ENCODE measurements at places on chromosomes 16 and 17.

DNA sequence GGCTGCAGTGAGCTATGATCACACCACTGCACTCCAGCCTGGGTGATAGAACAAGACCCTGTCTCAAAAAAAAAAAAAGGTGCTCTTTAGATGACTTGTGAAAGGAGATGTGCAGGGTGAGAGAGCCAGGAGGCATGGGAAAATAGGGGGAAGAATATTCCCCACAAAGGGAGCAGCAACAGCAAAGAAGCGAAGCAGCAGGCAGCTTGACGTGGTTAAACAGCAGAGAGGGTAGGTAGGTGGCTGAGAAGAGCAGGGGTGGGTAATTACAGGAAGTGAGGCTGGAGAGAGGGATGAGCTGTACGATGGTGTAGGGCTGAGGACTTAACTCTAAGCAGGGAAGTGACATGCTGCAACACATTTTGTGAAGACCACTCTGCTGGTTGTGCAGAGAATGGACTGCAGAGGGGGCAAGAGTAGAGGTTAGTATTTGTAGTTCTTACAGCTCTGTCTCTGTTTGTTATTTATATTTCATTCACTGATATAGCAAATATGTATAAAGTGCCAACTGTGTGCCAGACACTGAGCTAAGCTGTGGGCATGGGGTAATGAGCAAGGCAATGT, 1.6 kb downstream of the HEATR3 start:
- peaks cover 36% of the 10 kb centered on the region for H3K4me1 ChIP-seq
- no peak for DNase-seq

DNA sequence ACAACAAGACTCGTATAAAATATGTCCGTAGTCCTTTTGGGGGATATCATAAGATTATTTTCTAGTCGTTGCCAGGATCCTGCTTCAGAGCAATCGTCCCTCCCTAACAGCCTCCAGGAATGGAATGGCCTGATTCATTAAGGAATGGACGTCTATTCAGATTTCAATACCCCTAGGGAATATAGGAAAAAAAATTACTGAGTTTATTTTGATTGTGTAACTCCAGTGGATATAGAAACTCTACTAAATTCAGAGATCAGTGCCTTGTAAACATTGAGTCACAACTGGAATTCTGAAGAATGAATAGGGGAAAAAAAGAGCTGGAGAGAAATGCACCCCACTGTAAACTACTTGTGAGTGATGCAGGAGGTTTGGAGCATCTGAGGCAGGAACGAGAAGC, 1171.5 kb upstream of the GOT2 start:
- no peak overlapping the region for H3K27ac ChIP-seq
- H3K4me3 ChIP-seq: no peak overlapping the region
- no peaks in the 10 kb centered on the region for H3K4me1 ChIP-seq
- no peaks in the 10 kb centered on the region for H3K27me3 ChIP-seq
- H3K36me3 ChIP-seq: no peaks in the 10 kb centered on the region
- DNase-seq: no peak

GRCh38 chr17:16943541-16944333, 28.2 kb downstream of the TNFRSF13B start:
- no peak overlapping the region for H3K27ac ChIP-seq
- DNase-seq: no peak
- H3K4me1 ChIP-seq: no peaks in the 10 kb centered on the region
- H3K36me3 ChIP-seq: no peaks in the 10 kb centered on the region
- H3K4me3 ChIP-seq: no peak overlapping the region

GRCh38 chr16:47511882-47512281, 50.8 kb downstream of the PHKB start:
- no peaks in the 10 kb centered on the region for H3K4me1 ChIP-seq
- no peak overlapping the region for H3K4me3 ChIP-seq
- no peaks in the 10 kb centered on the region for H3K27me3 ChIP-seq
- DNase-seq: no peak

DNA sequence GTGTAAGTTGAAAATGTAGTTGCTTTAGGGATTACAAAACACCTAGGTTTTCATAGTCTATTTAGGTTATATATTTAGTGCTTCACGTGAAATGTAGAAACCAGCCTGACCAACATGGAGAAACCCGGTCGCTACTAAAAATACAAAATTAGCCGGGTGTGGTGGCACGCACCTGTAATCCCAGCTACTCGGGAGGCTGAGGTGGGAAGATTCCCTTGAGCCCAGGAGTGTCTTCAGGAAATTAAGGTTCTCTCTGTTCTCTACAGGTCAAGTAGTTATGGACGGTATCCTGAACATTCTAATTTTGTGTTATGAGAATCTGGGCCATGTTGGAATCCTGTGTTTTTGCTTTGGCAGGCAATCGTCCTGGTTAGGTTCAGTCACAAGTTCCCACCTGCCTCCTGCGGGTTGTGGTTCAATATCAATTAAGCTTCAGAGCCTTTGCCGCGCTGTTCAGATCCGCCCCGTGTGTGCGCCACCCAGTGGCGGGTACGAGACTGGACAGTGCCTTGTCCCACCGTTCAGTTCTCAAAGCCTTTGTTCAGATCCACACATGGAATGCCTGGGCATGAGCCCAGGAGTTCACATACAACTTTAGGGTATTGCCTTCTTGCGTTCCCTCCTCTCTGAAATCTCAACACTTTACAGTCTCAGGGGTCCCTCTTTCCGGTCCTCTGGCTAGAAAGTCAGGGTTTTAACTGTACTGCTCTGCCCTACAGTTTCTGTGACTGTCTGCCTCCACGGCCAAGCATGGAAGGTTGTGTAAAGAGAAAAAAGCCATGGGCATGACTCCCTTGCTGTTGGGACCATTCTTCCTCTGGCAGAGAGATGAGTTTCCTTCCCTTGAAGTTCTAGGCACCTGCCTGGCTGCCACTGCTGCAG, 41.7 kb downstream of the HEATR6 start:
- no peak overlapping the region for H3K27ac ChIP-seq
- H3K4me3 ChIP-seq: no peak overlapping the region
- H3K36me3 ChIP-seq: no peaks in the 10 kb centered on the region
- H3K27me3 ChIP-seq: peaks cover 23% of the 10 kb centered on the region

- H3K4me1 ChIP-seq: peaks cover 36% of the 10 kb centered on the region
- no peak for DNase-seq
- H3K36me3 ChIP-seq: peaks cover 79% of the 10 kb centered on the region
- H3K27ac ChIP-seq: no peak overlapping the region
- H3K4me3 ChIP-seq: no peak overlapping the region
Measured at GRCh38 chr17:78828470-78829185, 12.0 kb downstream of the USP36 start.

DNA sequence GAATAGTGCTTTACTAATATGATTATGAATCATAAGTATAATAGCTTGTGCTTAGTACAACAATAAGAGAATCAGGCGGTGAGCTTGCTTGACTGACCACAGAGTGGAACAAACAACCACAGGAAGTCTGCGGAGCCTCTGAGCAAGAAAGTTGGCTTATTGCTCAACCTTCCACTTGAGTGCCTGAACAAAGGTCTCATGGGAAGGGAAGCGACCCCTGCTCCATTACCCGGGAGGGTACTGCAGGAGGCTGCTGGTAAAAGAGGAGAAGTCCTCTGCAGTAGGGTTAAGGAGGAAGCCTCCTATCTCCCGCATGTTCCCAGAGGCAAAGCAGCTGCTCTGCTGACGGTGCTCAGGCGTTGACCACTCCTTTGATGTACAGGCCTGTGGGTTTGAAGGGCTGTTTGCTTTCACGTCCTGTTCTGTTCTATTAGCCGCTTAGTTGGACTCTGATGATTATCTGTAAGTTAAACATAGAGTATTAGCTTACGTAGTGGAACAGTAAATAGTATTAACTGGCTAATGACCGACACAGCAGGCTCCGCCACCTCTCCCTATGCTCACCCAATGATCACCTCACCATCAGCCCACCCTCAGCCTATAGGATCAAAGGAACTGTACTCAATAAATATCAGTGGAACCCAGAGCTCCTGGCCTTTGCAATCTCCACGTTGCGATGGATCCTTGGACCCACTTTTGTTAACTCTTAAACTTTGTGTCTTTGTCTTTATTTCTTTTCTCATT, 17.5 kb downstream of the ALOX15B start:
- DNase-seq: no peak
- H3K36me3 ChIP-seq: no peaks in the 10 kb centered on the region
- H3K27ac ChIP-seq: no peak overlapping the region
- peaks cover 6% of the 10 kb centered on the region for H3K4me1 ChIP-seq

DNA sequence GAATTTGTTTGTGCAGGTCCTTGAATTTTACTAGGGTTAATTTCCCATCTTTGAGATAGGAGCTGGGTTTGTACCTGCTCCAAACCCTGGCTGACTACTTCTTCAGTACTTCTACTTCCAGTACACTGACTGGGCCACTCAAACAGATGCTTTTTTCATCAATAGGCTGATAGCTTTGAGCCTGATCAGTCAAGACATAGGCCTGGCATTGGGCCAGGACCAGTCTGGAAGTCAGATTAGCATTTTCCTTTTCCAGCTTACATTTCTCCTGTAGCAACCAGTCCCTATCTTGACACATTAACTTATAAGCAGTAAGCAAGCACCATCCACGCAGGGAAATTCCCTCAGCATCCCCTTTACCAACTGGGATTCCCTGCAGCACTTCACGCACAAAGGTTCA, 7.5 kb upstream of the TMEM101 start:
- H3K27ac ChIP-seq: no peak overlapping the region

GRCh38 chr17:68238164-68238870, 9.5 kb upstream of the AMZ2 start:
- peak overlapping the region; percentile 74 for H3K4me3 ChIP-seq
- peak overlapping the region; percentile 97 for H3K27ac ChIP-seq
- H3K4me1 ChIP-seq: peaks cover 47% of the 10 kb centered on the region
- H3K27me3 ChIP-seq: no peaks in the 10 kb centered on the region

GRCh38 chr16:50606431-50607050, 58.3 kb downstream of the NKD1 start:
- no peak overlapping the region for H3K4me3 ChIP-seq
- no peaks in the 10 kb centered on the region for H3K27me3 ChIP-seq
- no peak for DNase-seq
- no peak overlapping the region for H3K27ac ChIP-seq
- H3K36me3 ChIP-seq: peaks cover 3% of the 10 kb centered on the region

GRCh38 chr17:38510421-38511149, 82.3 kb downstream of the ARHGAP23 start:
- peaks cover 16% of the 10 kb centered on the region for H3K4me1 ChIP-seq
- DNase-seq: no peak
- H3K27ac ChIP-seq: no peak overlapping the region
- no peak overlapping the region for H3K4me3 ChIP-seq

- H3K27me3 ChIP-seq: no peaks in the 10 kb centered on the region
- H3K4me1 ChIP-seq: no peaks in the 10 kb centered on the region
- DNase-seq: no peak
- H3K4me3 ChIP-seq: no peak overlapping the region
- no peak overlapping the region for H3K27ac ChIP-seq
Measured at GRCh38 chr17:69763503-69763902, 311.5 kb upstream of the KCNJ16 start.

DNA sequence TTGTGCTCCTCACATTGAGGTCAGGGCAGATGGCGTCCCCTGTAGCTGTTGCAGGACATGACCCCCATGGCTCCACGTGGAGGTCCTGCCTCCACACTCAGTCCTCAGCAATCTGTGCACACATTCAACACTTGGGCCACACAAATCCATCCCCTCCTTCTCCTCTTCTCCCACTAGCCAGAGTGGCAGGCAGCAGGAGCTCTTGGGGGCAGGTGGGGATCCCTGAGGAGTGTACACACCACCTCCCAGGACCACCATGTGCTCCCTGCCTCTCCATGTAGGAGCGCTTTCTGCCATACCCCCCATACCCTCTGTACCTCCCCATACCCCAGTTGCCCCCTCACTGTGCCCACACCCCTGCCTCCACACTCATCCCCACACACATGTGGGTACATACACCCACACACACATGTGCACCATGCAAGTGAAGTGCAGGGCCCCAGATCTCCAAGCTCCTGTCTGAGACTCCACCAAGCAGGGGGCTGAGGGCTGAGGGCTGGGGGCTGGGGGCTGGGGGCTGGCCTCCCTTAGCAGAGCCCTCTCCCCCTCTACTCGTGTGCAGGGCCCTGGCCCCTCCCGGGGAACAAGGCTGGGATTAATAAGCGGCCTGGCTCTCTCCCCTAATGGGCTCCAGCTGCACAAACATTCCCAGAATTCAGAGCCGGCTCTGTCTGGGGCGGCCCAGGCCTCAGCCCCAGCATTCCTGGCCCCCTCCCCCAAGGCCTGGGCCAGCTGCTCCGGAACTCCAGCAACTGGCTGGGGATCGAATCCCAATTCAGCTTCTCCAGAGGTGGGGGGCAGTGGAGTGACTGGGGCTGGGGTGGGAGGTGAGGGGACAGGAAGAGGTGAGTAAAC, 48.2 kb upstream of the MEIOC start:
- no peaks in the 10 kb centered on the region for H3K4me1 ChIP-seq
- H3K27ac ChIP-seq: no peak overlapping the region
- H3K36me3 ChIP-seq: peaks cover 1% of the 10 kb centered on the region
- H3K27me3 ChIP-seq: peaks cover 40% of the 10 kb centered on the region
- DNase-seq: no peak

DNA sequence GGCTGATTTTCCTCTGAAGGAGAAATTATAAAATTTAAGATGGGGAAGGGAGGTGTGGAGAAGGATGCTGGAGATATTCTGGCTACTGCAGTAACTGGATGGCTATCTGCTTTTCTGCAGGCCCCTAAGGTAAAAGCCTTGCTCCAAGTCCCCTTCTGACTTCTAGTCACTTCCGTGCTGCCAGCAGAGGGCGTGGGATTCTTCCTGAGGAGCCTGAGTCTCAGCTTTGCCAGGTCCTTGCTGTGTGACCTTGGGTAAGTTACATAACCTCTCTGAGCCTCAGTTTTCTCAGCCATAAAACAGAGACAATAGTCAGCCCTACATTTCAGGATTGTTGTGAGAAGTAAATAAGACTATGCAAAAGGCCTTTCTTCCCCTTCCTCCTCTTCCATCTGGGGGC, 24.3 kb upstream of the TMEM220 start:
- no peak overlapping the region for H3K4me3 ChIP-seq
- no peak for DNase-seq
- H3K27ac ChIP-seq: no peak overlapping the region
- H3K27me3 ChIP-seq: peaks cover 15% of the 10 kb centered on the region

DNA sequence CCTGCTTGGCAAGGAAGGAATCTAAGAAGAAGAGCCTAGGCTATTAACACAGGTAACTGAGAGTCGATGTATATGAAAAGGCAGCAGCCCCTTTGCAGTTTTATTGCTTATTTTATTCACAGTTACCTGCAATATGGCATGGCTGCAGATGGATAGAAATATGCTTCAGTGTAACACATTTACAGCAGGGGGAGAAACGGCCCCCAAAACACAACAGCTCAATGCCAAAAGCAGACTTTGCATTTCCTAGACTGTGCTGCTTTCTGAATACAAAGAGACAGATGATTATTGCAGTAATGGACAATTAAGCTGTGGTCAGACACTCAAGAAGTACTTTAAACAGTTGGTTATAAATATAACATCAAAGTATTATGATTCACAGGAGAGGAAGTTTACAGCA, 108.0 kb upstream of the CDH13 start:
- H3K4me1 ChIP-seq: no peaks in the 10 kb centered on the region
- DNase-seq: no peak
- H3K4me3 ChIP-seq: no peak overlapping the region
- no peaks in the 10 kb centered on the region for H3K36me3 ChIP-seq

- H3K27me3 ChIP-seq: no peaks in the 10 kb centered on the region
- no peak overlapping the region for H3K4me3 ChIP-seq
- H3K27ac ChIP-seq: no peak overlapping the region
- no peaks in the 10 kb centered on the region for H3K36me3 ChIP-seq
- no peak for DNase-seq
Measured at GRCh38 chr16:11161974-11162373, 94.0 kb downstream of the SOCS1 start.

GRCh38 chr17:17401271-17401781, 75.5 kb upstream of the MED9 start:
- peaks cover 2% of the 10 kb centered on the region for H3K36me3 ChIP-seq
- DNase-seq: no peak
- H3K4me3 ChIP-seq: no peak overlapping the region
- no peaks in the 10 kb centered on the region for H3K27me3 ChIP-seq
